WTC11 (cell line): ENCODE measurements at places on chromosomes 5 and 9.

- H3K36me3 ChIP-seq, result peaks cover 27% of the 10 kb centered on the region
- no peak for DNase-seq
Observed at GRCh38 chr9:89422151-89422975, 75.5 kb downstream of the SEMA4D start.

DNA sequence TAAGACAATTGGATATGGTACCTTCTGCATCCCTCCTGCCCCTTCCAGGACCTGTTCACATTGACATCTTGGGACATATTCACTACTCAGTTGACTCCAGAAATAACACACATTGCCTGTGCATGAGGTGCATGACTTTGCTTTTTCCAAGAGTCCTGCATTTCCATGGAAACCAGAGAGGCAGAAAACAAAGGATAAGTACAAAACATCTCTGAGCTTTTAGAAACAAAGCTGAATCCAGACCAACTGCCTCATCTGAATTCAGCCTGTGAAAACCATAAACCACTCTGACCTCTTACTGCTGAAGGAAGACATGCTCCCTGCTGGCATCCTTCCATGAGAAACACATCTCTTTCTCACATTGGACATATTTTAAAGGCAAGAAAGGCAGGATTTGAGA, 695.1 kb downstream of the TAF11L14 start:
- no peak overlapping the region for H3K4me3 ChIP-seq
- no peaks in the 10 kb centered on the region for H3K36me3 ChIP-seq
- no peak overlapping the region for H3K27ac ChIP-seq

GRCh38 chr9:113532809-113533190, 69.3 kb downstream of the RGS3 start:
- DNase-seq, result no peak
- no peak overlapping the region for H3K4me3 ChIP-seq
- peaks cover 3% of the 10 kb centered on the region for H3K4me1 ChIP-seq
- H3K27me3 ChIP-seq, result no peaks in the 10 kb centered on the region

DNA sequence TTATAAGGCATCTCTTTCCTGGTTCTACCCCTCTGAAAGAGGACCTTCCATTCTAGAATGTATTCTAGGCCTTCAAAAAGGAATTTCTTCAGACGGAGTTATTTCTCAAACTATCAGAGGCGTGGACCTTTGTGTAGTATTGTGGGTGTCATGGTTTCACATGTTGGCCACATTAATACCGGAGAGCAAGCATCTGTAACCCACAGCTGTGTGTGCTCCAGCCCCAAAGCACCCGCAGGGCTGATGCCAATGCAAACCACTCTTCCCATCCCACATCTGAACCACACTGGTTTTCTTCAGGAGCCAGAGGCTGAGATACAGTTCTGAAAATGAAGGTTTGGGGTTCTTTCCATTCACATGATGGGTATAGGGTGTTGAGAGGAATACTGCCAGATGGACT, 127.1 kb downstream of the BNC2 start:
- no peaks in the 10 kb centered on the region for H3K36me3 ChIP-seq
- no peaks in the 10 kb centered on the region for H3K27me3 ChIP-seq
- H3K4me3 ChIP-seq, result no peak overlapping the region

DNA sequence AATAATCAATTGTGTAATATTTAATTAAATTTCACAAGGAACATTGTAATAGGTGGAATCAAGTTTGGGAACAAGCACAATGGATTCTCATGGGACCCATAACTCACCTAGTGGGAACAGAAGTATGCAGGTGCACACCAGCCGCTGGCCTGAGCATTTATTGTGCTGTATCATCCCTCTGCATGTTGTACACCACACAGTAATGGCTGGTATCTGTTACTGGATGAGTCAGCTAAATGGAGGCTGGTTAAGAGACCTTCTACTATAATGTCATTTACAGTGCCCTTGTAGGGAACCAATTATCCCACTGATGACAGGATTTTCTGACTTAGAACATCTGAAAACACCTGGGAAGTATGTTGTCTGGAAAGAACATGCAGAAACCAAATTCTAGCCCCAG, 3.2 kb upstream of the MAP3K1 start:
- H3K36me3 ChIP-seq, result no peaks in the 10 kb centered on the region
- DNase-seq, result no peak
- H3K4me3 ChIP-seq, result no peak overlapping the region
- H3K27ac ChIP-seq, result no peak overlapping the region

- peaks cover 72% of the 10 kb centered on the region for H3K27me3 ChIP-seq
- no peak for DNase-seq
- H3K27ac ChIP-seq, result no peak overlapping the region
- no peaks in the 10 kb centered on the region for H3K36me3 ChIP-seq
- H3K4me3 ChIP-seq, result no peak overlapping the region
- H3K4me1 ChIP-seq, result peaks cover 12% of the 10 kb centered on the region
Observed at GRCh38 chr5:139901251-139901575, 105.6 kb downstream of the PSD2 start.

DNA sequence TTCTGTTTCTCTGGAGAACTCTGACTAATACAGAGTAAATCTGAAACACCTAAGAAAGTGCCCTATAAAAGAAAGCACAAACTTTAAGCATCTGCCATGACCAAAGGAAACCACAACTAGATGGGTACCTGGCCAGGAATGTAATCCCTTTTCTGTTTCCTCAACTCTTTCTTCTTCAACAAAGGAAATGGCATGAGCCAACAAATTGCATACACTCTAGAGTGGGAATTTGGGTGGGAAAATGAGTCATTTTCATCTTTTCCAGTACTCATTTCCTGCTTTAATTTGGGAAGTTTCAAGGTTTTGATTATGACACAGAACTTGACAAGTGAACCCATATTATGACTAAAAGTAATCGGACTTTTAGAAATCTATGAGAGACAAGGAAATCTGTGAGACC, 349.2 kb upstream of the RORB start:
- no peaks in the 10 kb centered on the region for H3K36me3 ChIP-seq
- no peak overlapping the region for H3K27ac ChIP-seq
- no peak for DNase-seq
- H3K4me3 ChIP-seq, result no peak overlapping the region
- no peaks in the 10 kb centered on the region for H3K4me1 ChIP-seq
